ENCODE measurements at places on chromosomes 5 and 9.

DNA sequence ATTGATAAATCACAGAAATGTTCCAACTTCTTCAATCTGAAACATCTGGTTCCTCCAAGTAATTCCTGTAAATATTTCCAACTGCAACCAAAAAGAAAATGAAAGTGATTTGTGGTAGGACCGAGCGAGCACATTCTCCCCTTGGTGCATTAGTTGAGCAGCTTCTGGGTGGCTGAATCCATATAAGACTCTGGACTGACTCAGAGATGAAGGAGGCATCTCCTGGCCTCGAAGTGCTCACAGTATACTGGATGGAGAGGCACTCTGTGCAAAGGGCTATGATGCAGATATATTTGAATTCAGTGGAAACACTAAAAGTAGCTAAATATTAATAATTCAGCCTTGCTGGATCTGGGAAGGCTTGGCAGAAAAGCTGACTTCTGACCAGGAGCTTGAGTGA, 265.0 kb downstream of the MARCHF11 start:
- no peak for DNase-seq

GRCh38 chr5:175743676-175744210, 85.9 kb downstream of the HRH2 start:
- no peak for DNase-seq

DNA sequence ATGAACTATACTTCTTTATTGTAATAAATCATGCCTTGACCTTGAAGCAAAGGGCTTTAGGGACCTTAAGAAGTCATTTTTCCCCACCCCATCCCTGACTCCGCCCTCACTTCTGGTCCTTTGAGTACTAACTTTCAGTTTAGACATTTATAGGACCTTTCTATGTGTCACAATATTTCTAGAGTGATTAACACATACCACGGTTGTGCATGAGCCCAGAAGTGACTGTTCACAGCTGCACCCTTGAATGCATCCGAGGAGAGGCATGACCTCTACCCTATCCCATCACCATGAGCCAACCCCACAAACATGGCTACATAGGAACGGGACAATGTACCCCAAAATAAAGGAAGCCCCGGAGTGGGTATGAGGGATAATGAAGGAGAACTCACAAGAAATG, 160.3 kb downstream of the HSD17B3 start:
- DNase-seq = no peak

GRCh38 chr9:69078069-69078468, 42.5 kb downstream of the FXN start:
- no peak for DNase-seq

GRCh38 chr5:11030671-11031070, 269.6 kb upstream of the DAP start:
- no peak for DNase-seq

DNA sequence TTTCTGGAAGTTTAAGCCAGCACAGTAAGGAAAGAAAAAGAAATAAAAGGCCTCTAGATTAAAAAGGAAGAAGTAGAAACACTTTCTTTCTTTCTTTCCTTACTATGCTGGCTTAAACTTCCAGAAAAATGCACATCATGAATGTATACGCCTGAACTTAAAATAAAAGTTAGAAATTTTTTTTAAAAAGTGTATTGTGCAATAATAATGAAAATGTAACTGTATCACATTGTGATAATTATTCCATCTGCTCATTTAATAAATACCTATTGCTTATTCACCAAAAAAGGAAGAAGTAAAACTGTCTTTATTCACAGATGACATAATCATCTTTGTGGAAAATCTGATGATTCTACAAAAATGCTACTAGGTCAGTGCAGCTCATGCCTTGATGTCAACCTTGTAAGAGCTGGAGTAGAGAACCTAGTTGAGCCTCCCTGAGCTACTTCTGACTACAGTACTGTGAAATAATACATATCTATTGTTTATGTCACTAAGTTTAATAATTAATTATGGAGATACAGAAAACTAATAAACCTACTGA, 49.4 kb downstream of the MCTP1 start:
- no peak for DNase-seq

GRCh38 chr5:142151436-142152383, 43.1 kb downstream of the NDFIP1 start:
- DNase-seq = peak; percentile 55

DNA sequence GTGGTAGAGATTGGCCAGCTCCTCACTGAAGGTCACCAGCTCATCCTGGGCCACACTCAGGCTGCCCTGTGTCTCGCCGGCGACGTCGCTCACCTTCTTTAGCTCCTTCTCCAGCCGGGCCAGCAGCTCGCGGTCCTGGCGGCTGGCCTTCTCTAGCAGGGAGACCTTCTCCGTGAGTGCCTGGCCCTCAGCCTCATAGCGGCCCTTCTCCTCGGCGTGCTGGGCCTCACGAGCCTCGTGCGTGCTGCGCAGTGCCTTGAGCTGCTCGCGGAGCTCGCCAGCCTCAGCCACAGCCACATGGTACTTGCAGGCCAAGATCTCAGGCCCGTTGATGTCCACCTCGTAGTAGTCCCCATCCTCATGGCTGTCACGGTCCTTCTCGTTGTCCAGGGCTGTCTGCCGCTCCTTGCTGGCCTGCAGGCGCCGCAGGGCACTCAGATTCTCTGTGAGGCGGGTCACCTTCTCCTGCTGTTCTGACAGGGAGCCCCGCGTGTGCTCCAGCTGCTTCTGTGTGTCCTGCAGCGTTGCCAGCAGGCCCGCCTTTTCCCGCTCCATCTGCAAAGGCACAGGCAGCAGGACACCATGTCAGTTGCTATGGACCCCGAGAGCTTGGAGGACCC, 45.5 kb downstream of the BICD2 start:
- DNase-seq = no peak

Measured in naive thymus-derived CD8-positive, alpha-beta T cell (primary cell).